ENCODE measurements at places on chromosomes 13 and 19.

GRCh38 chr13:106145997-106146864, 389.2 kb downstream of the EFNB2 start:
- peak; percentile 7 for DNase-seq

DNA sequence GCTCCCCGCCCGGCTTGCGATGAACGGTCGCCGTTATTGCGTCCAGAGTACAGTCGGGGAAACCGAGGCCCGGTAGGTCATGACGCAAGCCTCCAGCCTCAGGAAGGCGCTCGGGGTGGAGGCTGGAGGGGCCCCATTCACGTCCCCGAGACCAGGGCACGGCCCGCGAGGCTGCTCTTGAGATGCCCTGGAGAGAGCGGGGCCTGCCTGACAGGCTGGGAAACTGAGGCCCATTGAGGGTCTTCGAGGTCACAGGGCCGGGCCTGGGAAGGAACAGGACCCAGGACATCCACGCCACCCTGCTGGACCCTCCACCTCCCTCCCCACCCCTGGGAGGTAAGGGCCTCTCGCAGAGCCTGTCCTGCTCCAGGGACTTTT, 367 bp downstream of the NDUFS7 start:
- DNase-seq = no peak

DNA sequence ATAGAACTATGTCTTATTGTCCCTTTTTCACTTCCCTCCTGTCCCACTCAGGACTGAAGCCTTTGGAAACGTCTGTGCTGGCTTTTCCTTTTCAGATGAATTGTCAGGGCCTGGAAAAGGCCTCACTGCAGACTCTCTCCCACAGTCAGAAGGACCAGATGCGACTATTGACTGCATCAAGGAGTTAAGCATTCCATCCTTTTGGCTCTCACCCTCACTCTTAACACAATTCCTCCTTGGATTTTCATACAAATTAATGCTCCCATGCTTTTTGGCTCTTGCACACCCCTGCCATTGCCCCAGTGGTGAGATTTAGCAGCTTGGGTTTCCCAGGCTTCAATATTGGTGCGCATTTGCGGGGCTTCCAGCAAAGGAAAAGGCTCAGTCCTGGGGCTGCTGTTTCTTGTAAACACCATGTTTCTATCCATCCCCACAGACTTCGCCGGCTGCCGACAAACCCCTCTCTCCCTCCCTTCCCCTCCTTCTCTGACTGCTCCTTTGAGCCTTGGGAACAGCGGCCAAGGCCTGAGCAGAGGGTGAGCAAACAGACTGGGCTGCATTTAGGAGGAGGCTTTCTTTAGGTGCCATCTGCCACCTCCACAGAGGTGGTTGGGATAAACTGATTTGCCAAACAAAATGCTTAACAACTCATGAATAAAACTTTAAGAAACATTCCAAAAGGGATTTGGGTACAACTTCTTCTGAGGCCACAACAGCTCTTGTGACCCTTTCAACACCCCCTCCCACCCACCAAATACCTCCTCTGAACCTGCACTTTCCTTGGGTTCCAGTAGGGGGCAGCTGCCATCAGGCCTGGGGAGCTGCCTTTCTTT, 48.6 kb upstream of the PCDH8 start:
- no peak for DNase-seq

DNA sequence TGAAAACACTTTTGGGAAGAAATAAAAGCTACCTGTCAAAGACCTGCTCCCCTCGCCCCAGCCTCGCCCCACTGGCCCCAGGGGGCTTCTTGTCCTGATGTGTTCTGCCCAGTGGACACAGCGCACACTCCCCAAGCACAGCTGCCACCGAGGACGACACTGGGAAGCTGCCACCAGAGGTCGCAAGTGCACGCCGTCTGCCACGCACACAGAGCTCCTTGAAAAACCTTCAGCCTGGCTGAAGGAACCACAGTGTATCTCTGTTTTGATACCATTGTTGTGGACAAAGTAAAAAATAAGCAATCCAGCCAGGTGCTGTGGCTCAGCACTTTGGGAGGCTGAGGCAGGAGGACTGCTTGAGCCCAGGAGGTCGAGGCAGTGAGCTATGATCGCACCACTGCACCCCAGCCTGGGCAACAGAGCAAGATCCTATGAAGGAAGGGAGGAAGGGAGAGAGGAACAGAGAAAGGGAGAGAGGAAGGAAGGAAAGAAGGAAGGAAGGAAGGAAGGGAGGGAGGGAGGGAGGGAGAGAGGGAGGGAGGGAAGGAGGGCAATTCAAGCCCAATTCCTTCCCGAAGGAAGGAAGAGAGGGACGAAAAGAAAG, 57.3 kb downstream of the CEBPG start:
- peak; percentile 49 for DNase-seq

DNA sequence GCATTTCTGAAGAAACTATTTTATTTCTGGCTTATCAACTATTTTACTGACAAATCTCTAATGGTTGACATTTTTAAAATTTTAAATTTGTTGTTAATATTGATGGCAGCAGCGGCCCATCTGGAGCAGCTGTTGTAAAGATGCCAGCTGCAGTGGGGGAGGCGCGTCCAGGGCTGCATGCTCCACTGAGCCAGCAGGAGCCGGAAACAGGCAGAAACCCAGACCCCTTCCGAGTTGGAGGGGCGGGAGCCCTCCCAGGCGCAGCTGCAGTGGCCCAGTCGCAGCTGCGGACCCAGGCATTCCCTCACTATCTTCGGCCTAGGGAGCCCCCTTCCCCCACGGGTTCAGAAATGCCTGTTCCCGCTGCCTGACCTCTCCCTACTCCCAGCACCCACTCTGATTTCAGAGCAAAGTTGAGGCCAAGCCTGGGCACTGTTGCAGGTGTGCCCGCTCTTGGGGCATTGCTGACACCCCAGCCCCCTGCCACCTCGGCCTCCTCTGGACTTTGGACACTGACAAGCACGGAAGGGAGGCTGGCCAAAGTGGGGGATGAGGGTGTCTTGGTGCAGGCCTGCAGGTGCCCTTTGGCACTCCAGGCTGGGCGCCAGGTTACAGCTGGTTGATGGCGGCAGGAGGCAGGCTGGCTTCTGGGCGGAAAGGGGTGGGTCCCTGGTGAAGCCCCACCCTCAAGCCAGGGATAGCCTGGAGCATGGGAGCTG, 69.2 kb downstream of the PIBF1 start:
- DNase-seq = no peak

GRCh38 chr19:43923875-43924274, 11.2 kb downstream of the ZNF45 start:
- no peak for DNase-seq

DNA sequence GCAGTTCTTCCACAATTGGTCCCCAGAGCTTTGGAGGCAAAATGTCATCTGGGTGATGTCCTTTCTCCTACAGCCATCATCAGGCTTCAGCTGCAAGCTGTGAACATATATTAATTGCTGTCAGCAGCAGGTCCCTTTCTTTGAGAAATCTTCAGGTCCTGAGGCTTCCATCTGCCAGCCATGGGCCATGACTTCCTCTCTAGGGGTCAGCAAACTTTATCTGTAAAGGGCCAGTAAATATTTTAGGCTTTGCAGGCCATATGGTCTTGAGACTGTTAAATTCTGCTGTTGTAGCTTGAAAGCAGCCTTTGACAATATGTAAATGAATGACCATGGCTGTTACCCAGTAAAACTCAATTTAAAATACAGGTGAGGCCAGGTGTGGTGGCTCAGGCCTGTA, 27.1 kb downstream of the SERP2 start:
- no peak for DNase-seq

DNA sequence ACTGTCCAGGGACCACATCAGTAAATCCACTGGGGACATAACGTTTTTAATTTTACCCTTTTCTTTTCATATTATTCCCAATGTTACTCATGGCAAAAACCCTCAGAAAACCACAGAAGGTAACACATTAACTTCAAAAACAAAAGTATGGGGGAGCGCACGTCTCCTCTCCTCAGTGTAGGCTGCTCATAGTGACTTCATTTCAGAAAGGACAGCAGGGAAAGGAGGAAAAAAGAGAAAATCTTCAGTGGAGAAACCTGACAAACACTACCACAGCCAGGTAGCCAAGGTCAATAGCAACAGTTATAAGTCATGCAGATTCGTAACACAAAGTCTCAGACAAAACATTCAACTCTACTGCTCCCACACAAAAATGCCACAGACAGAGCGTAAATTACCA, 21.4 kb downstream of the DZIP1 start:
- DNase-seq = no peak

DNA sequence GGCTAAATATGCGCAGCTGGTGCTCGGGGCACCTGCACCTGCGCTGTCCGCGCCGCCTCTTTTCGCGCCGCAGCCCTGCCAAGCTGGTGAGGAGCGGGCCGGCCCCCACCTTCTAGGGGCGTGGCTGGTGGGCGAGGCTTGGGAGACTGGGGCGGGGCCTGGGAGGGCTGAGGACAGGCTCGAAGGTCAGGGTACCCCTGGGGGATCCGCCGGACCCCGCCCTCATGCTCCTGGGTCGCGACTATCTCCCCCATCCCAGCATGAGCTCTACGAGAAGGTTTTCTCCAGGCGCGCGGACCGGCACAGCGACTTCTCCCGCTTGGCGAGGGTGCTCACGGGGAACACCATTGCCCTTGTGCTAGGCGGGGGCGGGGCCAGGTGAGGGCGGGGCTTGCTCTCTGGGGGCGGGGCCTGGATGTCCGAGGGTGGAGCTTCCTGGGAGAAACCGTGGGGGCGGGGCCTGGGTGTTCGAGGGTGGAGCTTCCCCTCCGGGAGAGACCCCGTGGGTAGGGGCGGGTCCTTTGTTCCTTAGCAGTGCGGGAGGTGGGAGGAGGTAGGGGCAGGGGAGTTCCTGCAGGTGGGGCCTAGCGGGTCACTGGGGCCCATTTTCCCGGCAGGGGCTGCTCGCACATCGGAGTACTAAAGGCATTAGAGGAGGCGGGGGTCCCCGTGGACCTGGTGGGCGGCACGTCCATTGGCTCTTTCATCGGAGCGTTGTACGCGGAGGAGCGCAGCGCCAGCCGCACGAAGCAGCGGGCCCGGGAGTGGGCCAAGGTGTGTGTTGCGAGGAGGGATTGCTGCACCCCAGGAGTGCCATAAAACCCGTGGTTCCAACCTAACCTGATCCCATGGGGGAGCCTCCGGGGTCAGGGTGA, 19.7 kb downstream of the PNPLA6 start:
- no peak for DNase-seq

DNA sequence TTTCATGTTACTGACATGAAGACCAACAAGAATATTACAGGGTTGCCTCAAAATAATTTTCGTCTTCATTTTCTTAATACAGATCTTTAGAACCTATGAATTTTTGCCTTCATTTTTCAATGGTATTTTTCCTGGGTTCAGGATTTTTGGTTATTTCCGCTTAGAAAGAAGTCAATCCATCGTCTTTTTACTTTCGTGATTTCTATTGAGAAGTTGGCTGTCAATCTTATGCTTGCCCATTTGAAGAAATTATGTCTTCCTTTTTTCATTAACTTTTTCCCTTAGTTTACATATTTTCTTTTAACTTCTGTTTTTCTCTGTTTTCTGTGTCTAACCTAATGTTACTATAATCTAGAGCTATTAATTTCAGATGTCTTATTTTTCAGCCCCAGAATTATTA, 868.9 kb upstream of the SLC10A2 start:
- DNase-seq = no peak

GRCh38 chr19:2345076-2345475, 15.0 kb upstream of the TMPRSS9 start:
- DNase-seq = no peak

- no peak for DNase-seq
Measured at GRCh38 chr13:33978653-33979052, 160.7 kb downstream of the RFC3 start.

- peak; percentile 43 for DNase-seq
Measured at GRCh38 chr19:4267101-4267900, 11.8 kb upstream of the SHD start.

DNA sequence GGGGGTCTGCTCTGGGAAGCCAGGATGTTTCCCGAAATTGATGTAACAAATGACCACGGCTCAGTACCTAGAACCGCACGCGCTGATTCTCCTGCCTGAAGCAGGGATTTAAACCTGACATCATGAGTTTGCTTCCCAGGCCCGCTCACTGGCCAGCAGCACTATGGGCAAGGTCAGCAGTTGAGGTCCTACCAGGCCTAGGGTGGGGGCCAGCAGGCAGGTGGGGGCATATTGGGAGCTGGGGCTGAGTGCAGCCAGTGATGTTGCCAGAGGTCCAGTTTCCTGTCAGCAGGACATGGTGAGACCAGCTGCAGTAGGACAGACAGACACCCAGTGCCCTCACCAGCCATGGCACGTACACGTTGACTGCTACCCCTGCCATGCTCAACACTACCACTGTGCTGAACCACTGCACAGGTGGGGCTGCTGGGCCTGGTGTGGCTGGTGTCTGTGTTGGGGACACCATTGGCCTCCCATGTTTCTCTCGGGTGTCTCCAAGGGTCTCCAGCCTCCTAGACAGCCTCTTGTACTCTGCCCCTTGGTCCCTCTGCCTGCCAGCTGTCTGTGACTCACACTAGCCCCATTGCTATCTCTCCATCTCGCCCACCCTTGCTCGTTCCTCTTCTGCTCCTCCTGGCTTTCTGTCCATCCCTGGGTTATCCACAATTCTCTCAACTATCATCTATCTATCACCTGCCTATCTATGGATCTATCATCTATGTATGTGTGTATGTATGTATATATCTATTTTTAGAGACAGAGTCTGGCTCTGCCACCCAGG, 1.1 kb upstream of the C19orf85 start:
- DNase-seq = no peak

DNA sequence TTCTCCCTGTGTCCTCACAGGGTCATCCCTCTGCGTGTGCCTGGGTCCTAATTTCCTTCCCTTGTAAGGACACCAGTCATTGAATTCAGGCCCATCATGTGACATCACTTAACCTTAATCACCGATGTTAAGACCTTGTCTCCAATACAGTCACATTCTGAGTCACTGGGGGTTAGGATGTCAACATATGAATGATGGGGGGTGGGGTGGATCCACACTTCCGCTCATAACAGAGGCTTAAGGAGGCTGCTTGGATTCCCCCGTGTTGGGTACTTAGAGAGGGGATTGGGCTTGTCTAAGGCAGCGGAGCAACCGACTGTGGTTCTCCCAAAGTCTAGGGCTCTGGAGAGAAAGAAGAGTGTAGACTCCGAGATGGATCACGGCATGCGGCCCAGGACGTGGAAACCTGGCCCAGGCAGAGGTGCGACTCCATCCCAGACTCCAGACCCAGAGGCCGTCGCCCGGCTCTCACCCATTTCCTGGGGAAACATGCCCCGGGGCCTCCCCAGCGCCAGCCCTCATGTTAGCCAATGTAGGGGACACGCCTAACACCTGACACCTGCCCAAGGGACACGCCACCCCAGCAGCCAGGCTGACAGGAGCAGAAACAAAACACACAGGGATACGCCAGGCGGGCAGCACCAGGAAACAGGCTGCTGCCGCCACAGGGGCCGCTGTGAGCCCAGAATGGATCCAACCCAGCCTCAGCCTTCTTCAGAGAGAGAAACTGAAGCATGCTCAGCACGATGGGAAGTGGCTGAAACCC, 17.1 kb upstream of the IGLON5 start:
- DNase-seq = peak; percentile 82
